ENCODE measurements at places on chromosomes 7 and 10.

GRCh38 chr10:64081947-64082482 is 560.8 kb downstream of the REEP3 start:
- H3K27me3 ChIP-seq = no peaks in the 10 kb centered on the region
- H3K4me1 ChIP-seq = no peaks in the 10 kb centered on the region
- no peaks in the 10 kb centered on the region for H3K36me3 ChIP-seq
- H3K27ac ChIP-seq = no peak overlapping the region
- no peak overlapping the region for H3K4me3 ChIP-seq
- no peak for DNase-seq

- no peak overlapping the region for H3K4me3 ChIP-seq
- H3K27ac ChIP-seq = no peak overlapping the region
- peaks cover 2% of the 10 kb centered on the region for H3K27me3 ChIP-seq
- peaks cover 4% of the 10 kb centered on the region for H3K4me1 ChIP-seq
- DNase-seq = peak; percentile 61
These were observed 115.3 kb downstream of the PTPN20 start for GRCh38 chr10:47026301-47027107.

DNA sequence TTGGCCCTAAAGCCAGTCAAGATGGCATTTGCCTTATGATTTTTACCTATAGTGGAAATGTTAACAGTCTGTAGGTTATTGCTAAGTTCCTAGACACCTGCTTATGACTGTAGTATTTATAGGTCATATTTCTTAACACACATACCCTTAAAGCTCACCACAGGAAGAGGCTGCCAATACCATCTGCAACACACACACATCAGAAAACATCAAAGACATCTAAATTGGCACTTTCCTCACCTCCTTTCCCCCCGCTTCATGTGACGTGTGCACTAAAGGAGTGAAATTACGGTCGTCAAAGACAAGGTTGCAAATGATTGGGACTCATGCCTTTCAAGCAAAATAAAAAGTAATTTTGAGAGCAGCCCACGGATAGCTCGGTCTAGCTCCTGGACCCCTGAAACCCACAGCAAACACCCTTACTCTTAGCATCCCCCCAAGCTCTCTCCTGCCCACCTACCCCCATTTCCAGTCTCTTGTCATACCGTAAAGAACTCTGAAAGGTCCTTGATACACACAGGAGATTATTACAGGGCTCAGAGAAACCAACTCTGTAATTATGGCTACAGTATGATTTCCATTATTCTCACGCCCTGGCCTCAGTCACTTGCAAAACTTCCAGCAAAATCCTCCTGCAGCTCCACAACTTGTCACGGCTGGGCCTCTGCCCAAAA is 90.5 kb downstream of the PLXNA4 start:
- H3K36me3 ChIP-seq = no peaks in the 10 kb centered on the region
- no peak overlapping the region for H3K4me3 ChIP-seq
- H3K4me1 ChIP-seq = peaks cover 7% of the 10 kb centered on the region

DNA sequence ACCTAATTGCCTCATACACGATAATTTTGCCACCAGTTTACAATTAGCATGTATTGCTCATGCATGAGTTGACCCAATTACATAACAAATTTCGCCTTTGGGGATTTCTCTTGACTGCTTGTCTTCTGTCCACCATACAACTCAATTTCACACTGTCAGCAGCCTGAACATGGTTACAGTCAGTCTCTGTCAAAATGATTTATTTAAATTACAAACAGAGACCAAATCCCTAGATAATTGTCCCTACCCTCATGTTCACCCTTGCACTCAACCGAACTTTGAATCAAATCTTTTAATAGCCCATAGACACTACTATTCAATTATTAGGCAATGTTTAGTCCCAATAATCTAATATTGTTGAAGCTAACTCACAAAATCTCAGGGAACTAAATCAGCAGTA is 59.7 kb upstream of the NEBL start:
- H3K36me3 ChIP-seq = no peaks in the 10 kb centered on the region
- no peak overlapping the region for H3K27ac ChIP-seq
- H3K4me1 ChIP-seq = no peaks in the 10 kb centered on the region
- no peaks in the 10 kb centered on the region for H3K27me3 ChIP-seq
- DNase-seq = no peak

DNA sequence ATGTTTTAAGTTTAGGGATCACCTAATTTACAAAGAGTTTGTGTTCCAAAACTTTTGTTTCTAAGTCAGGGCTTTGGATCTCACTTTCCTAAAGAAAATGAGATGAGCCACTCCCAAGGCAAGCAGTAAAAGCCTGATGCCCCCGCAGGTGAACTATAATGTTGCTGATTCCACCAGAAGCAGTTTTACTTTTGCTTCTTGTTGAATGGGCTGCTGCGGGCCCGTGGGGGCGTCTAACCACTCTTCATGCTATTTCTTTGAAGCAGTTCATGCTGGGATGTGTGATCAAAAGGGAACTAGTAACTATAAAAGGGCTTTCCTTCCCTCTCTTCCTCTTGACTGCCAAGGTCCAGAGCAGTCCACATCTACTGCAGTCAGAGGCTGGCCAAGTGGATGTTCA is 118.7 kb upstream of the NEBL start:
- H3K27me3 ChIP-seq = no peaks in the 10 kb centered on the region
- no peak for DNase-seq
- no peaks in the 10 kb centered on the region for H3K36me3 ChIP-seq
- H3K27ac ChIP-seq = no peak overlapping the region
- H3K4me1 ChIP-seq = no peaks in the 10 kb centered on the region
- H3K4me3 ChIP-seq = no peak overlapping the region

All from osteoblast (primary cell).